ENCODE measurements at places on chromosomes 7 and 10. TPM values are rescaled to one million over a fixed set of nuclear protein-coding genes. Genes with fewer than 3 reads are reported as not detected.

The TMEM236 gene
- 0.24 TPM for polyA plus RNA-seq

The LRMDA gene
- 8.0 TPM for polyA plus RNA-seq

The UCMA gene
- polyA plus RNA-seq: 0.42 TPM

The FRA10AC1 gene
- 34.5 TPM for polyA plus RNA-seq

The SPDYE1 gene
- polyA plus RNA-seq: 4.1 TPM

DNA sequence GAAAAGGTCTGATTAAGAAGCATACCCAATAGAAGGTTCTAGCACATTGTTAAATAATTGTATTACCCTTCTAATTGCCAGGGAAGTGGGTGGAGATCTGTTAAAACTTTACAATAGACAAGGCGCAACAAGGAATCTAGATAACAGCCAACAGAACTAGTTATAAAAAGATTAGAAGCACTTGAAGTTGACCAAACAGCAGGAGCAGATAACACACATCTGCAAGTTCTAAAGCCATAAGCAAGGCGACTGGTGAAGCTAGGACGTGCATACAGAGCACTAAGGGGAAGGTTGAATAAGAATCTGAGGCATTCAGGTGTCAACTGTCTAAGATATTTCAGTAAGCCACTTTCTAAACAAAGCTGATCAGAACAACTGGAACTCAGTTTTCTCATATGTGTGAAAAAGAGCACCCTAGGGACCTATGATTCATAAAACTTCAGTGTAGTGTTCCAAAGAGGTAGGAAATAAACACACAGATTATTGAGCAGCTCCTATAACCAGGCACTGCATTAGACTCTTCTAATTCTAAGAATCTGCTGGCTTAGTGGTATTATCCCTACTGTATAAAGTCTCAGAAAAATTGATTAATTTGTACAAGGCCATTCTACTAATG, 111.2 kb downstream of the SAMD9 start:
- no peak overlapping the region for H3K4me3 ChIP-seq
- no peaks in the 10 kb centered on the region for H3K27me3 ChIP-seq
- no peaks in the 10 kb centered on the region for H3K36me3 ChIP-seq
- H3K4me1 ChIP-seq: no peaks in the 10 kb centered on the region

GRCh38 chr7:50423860-50424259, 26.3 kb downstream of the FIGNL1 start:
- H3K4me3 ChIP-seq: no peak overlapping the region
- DNase-seq: no peak
- no peaks in the 10 kb centered on the region for H3K27me3 ChIP-seq
- no peaks in the 10 kb centered on the region for H3K36me3 ChIP-seq

GRCh38 chr10:106158241-106158640, 1006.3 kb downstream of the SORCS1 start:
- DNase-seq: no peak
- H3K4me3 ChIP-seq: no peak overlapping the region
- no peaks in the 10 kb centered on the region for H3K4me1 ChIP-seq
- H3K36me3 ChIP-seq: no peaks in the 10 kb centered on the region
- H3K27ac ChIP-seq: no peak overlapping the region

DNA sequence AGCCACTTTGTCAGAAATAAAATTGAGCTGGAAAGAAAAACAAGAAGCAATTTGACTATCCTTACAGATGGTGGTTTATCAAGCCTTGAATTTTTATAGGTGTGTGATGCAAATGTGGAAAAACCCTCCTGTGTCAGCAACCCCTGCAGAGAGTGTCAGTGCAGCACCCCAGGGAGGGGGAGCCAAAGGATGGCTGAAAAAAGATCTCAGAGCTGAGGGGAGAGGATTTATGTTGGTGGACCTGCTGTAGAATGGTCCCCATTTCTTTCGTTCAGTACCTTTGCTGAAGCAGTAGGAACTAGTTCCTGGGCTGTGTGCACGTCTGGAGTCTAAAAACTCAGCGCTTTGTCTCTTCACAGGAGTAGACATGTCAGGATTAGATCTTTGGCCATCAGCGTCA, 239.0 kb downstream of the PHTF2 start:
- no peak for DNase-seq
- H3K4me1 ChIP-seq: peaks cover 6% of the 10 kb centered on the region
- H3K27me3 ChIP-seq: no peaks in the 10 kb centered on the region

GRCh38 chr7:121049028-121049791, 60.7 kb downstream of the CPED1 start:
- H3K4me1 ChIP-seq: no peaks in the 10 kb centered on the region
- H3K4me3 ChIP-seq: no peak overlapping the region
- no peaks in the 10 kb centered on the region for H3K27me3 ChIP-seq
- no peaks in the 10 kb centered on the region for H3K36me3 ChIP-seq
- H3K27ac ChIP-seq: no peak overlapping the region

All from spinal cord (tissue), 10 donors.